ENCODE measurements at places on chromosomes 6 and 20.

GRCh38 chr6:151721146-151721545, 86.3 kb upstream of the ESR1 start:
- no peak for DNase-seq

DNA sequence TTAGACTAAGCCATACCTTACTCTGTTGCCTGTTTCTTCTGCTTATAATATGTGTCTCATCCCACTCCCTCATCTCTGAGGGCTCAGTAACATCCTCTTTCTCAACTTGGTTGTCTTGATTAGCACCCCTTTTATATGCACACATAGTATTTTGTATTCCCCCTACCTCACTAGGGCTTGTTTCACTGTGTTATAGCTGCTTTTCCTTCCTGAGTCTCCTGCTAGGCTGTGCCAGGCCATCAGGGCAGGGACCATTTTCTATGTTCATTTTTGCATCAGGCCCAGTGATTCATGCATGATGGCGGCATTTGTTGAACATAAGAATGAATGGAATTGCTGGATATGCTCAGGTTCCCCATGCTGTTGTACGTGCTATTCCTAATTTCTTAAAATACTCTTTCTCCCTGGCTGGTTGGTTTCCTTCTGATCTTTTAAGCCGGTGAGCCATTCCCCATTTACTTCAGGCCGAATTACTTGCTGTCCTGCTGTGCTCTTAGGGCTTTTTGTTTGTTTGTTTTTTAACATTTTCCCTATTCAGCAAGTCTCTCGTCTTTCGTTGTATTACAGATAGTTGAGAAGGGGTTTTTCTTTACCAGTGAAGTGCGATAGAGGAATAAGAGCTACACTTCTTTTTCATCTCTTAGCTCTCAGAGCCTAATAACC, 183.2 kb downstream of the CARMIL1 start:
- no peak for DNase-seq

GRCh38 chr6:21537637-21538036, 55.9 kb upstream of the SOX4 start:
- no peak for DNase-seq

- DNase-seq = no peak
Observed at GRCh38 chr6:26243132-26243531, 121.9 kb upstream of the BTN3A2 start.

DNA sequence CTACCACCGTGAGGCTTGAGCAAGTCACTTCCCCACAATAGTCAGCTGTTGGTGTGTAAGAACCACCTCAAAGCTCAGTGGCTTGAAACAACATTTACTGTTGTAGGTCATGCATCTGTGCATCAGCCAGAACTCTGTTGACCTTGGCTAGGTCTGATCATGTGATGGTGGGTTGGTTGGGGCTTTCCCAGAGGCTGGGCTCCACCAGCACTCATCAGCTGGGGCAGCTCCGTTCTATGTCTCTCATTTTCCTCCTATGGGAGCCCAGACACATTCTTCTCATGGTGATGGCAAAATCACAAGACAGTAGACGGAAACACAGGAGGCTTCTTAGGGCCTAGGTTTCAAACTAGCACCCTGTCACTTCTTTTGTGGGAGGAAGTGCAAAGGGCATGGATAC, 42.8 kb upstream of the PSMF1 start:
- DNase-seq = no peak

Data from mesenteric fat pad (tissue), 1 donor.